ENCODE measurements at places on chromosomes 3 and 15.

DNA sequence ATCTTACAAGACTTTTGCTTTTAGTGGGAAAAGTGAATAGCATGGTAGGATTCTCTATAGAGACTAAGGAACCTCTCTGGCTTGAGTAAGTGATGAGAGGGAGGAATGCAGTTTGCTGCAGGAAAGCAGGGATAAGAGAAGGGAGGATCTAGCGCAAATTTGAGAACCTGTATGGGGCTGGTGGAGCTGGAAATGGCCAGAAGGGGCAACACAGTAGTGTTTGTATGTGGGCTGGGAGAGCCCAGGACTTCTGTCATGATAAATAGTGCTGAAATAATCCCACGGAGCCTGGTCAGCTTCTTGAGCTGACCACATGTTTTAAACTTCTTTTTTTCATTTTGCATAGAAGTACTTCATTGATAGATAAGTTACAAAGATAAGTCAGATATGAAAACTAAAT is 11.2 kb upstream of the SHC4 start:
- no peak for DNase-seq

DNA sequence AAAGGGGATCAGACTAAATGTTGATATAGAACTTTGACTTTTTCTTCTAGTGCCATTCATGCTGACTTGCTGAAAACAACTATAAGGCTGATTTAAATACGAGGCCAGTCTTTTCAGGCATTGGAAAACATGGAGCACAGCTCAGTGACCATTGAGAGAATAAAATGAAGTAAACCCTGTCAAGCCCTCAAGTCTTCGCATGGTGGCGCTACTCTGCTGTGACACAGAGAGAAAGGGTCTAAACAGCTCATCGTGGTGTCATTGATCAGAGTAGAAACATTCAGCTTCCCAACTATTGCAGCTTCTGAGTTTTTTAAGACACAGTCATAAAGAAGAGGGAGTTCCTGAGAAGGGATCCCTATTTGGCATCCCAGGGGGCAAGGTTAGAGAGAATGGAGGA is 716.2 kb downstream of the DIPK2A start:
- no peak for DNase-seq

DNA sequence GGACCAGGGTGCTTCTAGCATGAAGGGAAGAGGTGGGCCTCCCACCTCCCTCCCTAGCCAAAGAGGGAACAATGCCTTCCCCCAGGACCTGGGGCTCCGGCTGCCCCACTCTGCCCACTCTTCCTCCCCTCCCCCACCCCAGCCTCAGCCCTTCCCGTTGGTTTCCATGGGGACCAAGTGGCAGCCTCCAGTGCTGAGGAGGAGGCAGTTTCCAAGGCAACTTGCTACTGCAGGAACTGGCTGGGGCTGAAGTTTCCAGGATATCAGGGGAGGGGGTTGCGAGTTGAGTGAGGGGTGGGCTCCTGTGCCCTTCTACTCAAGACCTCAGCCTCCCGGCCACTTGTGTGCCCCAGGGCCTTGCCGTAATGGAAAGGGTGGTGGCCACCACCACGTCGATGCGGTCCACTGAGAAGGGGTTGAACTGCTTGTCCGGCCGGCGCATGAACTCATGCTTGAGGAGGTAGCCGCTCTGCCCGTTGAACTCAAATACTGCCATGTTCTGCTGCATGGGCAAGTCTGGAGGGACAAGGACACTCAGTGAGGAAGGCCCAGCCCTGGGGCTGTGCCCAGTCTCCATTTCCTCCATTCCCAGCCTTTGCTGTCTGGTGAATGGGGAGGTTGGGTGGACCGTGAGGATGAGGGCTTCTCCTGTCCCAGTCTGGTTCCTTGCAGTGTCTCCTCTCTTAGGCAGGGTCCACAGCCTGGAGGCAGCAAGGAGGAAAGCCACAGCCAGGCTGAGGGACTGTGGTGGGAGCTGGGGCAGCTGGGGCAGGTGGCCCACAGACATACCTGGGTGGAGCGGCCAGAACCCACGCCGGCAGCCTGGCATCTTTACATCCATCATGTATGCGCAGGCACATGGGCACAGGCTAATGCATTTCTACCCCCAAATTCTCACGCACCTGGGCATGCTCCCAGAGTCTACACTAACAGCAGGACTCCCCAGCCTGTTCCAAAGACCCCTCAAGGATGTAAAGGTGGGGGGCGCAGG is 11.3 kb upstream of the ANKRD63 start:
- no peak for DNase-seq

DNA sequence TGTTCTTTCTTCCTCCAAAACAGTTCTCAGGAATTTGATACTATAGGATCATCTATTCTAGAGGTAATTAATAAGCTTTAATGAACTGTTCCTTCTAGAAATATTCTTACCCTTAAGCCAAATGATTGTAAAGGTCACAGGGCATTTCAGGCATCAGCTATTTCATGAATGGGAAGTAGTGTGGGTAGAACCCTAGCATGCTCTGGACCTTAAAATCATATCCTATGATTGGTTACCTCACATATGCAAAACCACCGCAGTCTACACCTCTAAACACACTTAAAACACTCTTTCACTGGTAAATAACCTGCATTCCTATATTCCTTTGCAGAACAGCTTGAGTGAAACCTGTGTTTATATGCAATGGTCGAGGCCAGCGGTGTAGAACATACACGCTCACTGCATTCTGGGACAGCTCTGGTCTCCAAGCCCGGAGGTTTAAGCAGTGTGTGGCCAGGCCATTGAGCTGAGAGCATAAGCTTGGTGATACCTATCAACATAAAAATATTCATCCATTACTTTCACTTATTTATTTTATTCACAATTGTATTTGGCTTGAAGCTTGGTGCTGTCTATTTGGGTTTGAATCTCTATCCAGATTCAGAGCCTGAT is 87.7 kb upstream of the RASGRP1 start:
- no peak for DNase-seq

GRCh38 chr3:86175051-86175536 is 815.9 kb downstream of the VGLL3 start:
- no peak for DNase-seq
